ENCODE measurements at places on chromosomes 2 and 18.

GRCh38 chr18:11307716-11308115 is 158.3 kb upstream of the PIEZO2 start:
- DNase-seq: no peak

- DNase-seq: no peak
These were observed 585.0 kb upstream of the CHAC2 start for GRCh38 chr2:53182601-53183000.

DNA sequence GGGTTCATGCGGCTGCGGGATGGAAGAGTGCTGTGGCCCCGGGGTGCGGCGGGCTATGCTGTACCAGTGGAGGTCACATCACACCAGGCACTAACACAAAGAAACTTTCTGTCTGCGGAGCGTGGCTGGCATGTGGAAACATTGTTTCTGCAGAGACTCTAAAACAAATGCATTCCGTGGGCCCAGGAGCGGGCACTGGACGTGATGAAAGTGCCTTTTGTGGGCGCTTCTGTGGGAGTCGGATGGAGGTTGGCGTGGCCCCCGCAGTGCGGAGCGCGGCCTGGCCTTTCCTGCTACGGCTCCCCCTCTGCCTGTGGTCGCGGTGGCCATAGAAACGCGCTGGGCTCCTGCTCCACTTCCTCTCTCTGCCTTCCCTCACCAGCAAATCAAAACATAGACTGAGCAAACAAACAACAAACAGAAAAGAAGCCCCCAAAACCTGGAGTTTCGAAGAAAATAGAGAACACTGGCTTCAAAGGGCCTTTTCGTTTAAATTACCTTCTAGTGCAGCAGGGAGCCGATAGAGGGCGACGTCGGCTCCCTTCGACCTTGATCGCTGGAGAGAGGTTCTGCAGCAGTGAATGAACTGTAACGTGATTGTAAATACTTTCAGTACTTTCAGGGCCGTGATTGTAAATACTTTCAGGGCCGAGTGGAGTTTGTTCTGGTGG is 51.4 kb downstream of the KIF5C start:
- DNase-seq: peak; percentile 9

DNA sequence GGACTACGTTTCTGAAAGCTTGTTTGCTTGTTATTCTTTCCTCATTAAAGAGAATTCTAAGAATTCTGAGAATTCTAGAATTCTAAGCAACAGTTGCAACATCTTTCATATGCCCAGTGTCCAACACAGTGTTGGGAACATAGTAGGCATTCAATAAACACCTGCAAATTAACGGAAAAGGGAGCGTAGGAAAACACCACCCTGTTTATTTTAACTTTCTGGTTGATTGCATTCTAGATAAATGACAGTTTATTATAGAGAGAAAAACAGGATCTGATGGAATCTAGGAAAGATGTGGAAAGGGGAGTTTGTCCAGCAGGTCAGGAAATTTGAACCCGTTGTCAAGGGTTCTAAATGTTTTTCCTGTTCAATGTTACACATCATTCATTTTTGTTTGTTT is 24.2 kb upstream of the EFEMP1 start:
- no peak for DNase-seq

DNA sequence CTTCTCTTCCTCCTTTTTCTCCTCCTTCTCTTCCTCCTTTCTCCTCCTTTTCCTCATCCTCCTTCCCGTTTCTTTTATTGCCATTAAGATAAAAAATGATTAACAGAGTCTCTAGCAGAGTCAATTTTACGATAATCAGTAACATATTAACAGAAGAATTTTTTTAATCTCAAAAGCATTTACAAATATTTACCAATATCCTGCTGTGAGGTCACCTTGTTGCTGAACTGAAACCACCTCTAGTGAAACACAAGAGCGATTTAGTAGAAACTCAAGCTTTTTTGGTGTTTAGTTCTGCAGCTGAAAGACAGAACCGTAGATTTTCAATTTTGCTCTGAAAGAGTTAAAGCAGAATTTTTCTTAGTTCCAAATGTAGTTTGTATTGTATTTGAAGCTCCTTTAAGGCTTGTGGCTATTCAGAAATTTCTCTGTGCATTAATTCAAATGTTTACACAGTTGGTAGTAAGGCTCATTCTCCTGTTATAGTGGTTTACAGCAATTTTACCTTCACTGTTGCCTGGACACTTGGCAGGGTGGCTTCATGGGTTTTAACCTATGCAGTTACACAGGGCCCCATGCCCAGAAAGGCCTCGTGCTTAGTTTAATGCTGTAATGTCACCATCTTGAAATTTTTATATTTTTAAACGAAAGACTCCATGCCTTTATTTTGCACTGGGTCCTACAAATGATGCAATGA is 1106.6 kb upstream of the FAM98A start:
- DNase-seq: no peak

DNA sequence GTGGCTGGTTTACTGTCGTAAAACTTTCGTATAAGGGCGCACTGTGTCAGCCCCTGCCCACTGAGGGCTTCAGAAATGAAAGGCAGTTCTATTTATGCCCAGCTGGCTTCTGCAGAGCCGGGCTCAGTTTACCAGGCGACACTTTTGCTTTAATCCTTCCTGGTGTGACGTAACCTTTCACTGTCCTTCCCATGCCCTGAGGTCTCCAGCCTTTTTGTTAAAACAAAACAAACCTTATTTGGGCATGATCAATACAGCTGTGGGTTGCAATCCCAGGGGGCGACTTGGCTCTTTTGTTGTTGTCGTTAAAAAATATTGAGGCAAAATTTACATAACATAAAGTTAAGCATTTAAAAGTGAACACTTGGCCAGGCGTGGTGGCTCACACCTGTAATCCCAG is 85.3 kb downstream of the AGAP1 start:
- DNase-seq: no peak

GRCh38 chr2:134869946-134870736 is 31.7 kb downstream of the ACMSD start:
- DNase-seq: no peak

GRCh38 chr2:40227210-40227609 is 224.7 kb downstream of the SLC8A1 start:
- no peak for DNase-seq

- no peak for DNase-seq
These were observed 80.4 kb downstream of the ASXL2 start for GRCh38 chr2:25797620-25798488.

- no peak for DNase-seq
These were observed 31.0 kb upstream of the CCDC93 start for GRCh38 chr2:118044854-118045253.

DNA sequence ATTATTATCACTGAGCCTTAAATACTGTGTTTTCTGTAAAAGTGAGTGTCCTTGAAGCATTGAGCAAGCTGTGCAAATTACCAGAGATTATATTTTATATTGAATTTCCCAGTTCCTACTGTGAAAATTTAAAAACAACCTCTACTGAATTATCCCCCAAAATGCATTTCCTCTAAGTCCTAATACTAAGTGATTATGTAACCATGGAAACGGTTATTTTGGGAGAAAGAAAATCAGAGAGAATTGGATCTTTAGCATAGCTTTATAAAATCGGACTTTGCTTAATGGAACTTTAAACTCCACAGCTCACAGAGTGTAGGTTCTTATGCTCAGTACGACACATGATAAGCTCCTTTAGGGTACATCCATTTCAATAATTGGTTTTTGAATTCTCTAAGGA is 19.3 kb upstream of the CHMP1B start:
- DNase-seq: no peak

DNA sequence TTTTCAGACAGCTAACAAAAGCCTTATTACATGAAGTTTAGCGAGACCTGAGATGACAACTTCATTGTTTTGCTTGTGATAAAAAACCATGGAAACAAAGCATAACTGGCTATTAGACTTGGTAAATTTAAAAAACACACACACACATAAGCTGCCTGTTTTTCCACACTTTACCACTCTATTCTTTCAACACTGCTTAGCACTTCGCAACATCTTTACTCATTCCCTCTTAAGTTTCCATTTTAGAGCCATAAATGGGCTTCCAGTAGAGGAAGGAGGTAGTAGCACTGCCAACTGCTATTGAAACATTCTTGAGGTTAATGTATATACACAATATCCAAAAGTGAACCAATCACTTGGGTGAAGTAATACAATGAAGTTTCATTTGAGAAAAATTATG is 54.1 kb downstream of the BAZ2B start:
- DNase-seq: no peak

DNA sequence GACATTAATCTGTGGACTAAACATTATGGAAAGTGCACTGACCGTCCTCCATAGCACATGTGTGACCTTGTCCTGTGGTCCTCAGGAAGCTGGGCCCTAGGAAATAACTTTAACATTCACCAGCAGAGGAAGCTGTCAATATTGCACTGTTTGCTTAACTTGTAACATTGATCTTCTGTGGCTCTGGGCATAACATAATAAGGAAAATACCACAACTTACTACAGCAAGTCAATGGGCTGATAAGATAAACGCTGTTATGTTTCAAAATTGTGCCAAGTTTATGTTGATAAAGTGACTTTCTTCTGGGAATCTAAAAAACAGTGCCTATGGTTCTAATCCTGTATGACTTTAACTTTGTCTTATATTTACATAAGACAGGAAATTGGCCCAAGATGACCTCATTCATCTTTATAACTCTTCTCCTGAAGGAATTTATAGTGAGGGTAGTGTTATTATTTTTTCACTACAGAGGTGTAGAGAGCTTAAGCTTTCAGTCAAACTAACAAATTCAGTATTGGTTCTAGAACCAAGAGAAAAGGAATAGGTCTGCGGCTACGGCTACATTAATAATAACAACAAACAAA is 113.7 kb upstream of the MAP4K3 start:
- no peak for DNase-seq

GRCh38 chr2:82959727-82960126 is 1499.4 kb downstream of the SUCLG1 start:
- no peak for DNase-seq

DNA sequence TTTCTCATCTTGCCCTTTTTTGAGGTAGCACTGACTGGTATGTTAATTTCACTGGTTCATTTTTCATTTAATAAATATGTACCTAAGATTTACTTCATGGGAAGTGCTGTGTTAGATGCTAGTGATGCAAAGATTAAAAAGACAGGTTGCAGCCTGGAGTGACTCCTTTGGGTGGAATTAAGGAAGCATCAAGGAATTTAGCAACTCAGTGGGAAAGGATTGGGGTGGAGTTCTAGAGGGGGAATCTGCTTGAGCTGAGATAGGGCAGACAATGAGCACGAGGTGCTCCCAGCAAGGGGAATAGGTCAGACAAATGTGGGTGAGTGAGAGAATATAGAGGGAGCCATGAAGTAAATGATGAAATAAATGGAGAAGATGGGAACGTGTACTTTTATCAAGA is 57.0 kb downstream of the LYPD6 start:
- DNase-seq: no peak

GRCh38 chr2:18047896-18048657 is 169.6 kb downstream of the KCNS3 start:
- DNase-seq: no peak

- no peak for DNase-seq
These were observed 120.4 kb downstream of the SLC5A7 start for GRCh38 chr2:108106731-108107130.

GRCh38 chr2:114717049-114717448 is 274.6 kb downstream of the DPP10 start:
- no peak for DNase-seq

DNA sequence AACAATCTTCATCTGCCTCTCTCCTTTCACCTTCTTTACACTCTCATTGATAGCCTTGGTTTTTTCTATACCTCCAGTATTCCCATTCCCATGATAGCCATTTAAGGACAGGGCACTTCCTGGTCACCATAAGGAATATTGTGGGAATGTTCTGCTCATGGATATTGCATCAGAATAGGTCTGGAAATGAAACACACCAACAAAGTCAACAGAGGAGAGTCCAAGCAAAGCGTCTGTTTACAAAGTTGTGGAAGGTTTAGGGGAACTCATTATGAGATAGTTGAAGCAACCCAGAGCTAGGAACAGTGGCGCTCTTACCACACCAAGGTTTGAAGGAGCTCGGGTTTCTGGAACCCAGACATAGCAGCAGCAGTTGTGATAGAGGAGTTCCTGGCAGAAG is 150.3 kb upstream of the TNP1 start:
- DNase-seq: no peak

- DNase-seq: no peak
These were observed 64.9 kb downstream of the SPRED2 start for GRCh38 chr2:65367524-65367923.

- no peak for DNase-seq
These were observed 256.4 kb upstream of the FBXO11 start for GRCh38 chr2:48162742-48163141.

GRCh38 chr2:187803816-187804215 is 249.6 kb upstream of the TFPI start:
- no peak for DNase-seq

GRCh38 chr2:191010887-191011885 is 2.8 kb downstream of the STAT1 start:
- no peak for DNase-seq

- no peak for DNase-seq
These were observed 166.0 kb upstream of the STK17B start for GRCh38 chr2:196337208-196337953.

DNA sequence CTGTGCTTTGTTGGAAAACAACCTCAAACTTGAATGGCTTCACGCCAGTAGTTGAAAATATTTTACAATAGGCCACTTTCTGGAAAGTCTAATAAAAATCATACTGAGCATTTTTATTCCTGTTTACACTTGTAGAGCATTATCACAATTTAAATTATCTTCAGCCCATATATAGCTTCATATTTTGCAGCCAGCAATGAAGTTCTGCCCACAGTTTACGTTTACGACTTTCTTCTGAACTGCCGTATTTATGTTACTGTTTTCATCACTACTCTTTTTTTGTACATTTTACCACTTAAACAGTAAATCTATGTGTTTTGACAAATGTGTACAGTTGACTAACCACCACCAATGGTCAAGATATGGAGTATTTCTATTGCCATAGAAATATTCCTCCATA is 86.2 kb downstream of the COPS8 start:
- no peak for DNase-seq

DNA sequence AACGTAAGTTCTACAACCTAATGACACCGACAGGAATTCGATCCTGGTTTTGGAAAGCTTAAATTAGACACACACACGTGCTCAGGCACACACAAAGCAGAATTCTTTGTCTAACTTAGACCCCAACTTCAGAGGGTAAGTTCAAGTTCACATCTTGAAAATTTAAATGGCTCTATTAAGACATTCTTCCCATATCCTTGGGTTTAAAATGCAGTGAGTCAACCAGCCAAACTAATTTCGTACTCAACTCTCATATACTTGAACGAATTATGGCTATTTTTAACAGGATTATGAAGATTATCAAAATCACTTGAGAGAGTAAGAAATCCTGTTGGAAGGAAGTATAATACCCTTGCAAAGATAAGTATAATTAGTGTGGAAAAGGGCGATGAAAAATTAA is 53.2 kb upstream of the ARL4C start:
- DNase-seq: no peak

- DNase-seq: no peak
These were observed 394.8 kb downstream of the PID1 start for GRCh38 chr2:228876276-228876675.

All from stimulated activated CD4-positive, alpha-beta T cell treated with anti-CD3 and anti-CD28 coated beads, Interleukin-15, amount 100 ng/mL, for 1 hour (primary cell).